NCI-H2171 (cell line): ENCODE measurements at places on chromosomes 3 and 15.
A peak's percentile ranks its signal among the peaks of the same experiment; 100 is the strongest.

DNA sequence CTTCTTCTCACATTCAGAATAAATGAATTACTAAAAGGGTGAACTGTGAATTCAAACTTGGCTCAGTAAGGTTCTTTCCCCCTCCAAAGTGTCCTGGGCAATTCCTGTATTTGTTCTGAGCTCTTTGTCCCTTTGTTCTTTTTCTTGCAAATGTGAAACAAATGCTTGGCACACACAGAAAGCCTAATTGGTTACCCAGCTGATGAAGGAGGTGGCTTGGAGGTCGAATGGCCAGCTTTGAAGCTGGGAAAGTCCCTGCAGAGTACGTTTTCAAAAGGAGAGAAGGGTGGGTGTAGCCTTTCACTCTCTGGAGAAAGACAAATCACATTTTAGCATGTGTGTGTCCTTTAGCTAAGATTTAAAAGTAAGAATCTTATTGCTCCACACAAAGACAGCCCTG is 154.4 kb downstream of the PEX5L start:
- no peak for DNase-seq

- DNase-seq = no peak
Observed at GRCh38 chr3:131238496-131238895, 143.1 kb upstream of the NUDT16 start.

- DNase-seq = no peak
Observed at GRCh38 chr15:91456921-91457320, 356.9 kb downstream of the SV2B start.

GRCh38 chr15:30990446-30991254 is 778 bp downstream of the MTMR10 start:
- no peak for DNase-seq

DNA sequence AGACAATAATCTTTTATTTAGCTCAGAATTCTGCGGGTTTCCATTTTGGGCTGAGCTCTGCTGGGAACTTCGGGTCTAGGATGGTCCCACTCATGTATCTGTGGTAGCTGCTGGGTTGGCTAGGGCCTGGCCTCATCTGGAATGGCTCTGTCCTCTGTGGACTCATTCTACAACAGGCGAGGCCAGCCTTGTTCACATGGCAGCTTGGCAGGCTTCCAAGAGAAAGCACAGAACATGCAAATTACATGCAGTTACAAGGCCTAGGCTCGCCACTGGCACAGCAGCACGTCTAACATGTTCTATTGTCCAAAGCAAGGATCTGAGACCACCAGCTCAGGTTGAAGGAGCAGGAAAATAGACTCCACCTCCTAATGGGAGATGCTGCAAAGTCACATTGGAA is 431.4 kb downstream of the PDCD6IP start:
- peak; percentile 10 for DNase-seq

DNA sequence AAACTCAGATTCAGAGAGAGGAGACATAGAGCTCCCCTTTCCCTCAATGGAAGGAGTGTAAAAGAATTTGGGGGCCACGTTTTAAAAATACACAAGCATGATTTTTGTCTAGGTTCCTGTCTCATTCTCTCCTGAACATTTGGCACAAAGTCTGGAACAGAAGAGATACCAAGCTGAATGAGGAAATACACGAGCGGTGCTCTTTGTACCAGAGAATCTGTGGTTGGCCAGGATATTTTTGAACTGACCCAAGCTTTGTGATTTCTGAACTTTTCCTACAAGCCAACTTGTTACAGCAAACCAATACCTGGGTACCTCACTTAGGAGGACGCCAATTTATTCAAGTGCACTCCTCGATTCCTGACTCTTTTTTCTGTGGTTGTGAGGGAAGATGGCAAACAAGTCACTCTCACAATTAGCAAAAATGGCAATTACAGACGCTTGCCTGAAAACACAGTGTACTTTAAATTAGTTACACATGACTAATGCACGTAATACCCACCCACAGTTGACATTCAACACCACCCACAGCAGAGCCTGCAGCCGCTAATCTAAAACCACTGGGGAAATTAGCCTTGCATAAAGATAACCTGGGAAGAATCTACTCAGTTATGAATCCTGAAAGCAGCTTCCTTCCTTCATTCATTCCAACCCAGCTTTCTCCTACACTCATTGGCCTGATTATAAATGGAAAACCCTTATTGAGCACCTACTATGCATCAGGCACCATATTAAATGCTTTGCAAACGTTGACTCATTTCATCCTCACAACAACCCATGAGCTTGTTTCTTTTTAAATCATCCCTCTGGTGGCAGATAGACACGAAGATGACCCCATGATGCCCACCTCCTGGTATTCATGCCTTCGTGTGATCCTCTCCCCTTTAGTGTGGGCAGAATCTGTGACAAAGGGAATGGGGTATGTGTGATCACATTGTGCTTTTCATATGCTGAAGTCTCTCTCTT is 293.5 kb downstream of the KBTBD8 start:
- no peak for DNase-seq

- peak; percentile 39 for DNase-seq
Observed at GRCh38 chr15:86183596-86184491, 104.2 kb downstream of the AGBL1 start.

- DNase-seq = no peak
Observed at GRCh38 chr3:107458871-107459270, 63.9 kb upstream of the BBX start.

DNA sequence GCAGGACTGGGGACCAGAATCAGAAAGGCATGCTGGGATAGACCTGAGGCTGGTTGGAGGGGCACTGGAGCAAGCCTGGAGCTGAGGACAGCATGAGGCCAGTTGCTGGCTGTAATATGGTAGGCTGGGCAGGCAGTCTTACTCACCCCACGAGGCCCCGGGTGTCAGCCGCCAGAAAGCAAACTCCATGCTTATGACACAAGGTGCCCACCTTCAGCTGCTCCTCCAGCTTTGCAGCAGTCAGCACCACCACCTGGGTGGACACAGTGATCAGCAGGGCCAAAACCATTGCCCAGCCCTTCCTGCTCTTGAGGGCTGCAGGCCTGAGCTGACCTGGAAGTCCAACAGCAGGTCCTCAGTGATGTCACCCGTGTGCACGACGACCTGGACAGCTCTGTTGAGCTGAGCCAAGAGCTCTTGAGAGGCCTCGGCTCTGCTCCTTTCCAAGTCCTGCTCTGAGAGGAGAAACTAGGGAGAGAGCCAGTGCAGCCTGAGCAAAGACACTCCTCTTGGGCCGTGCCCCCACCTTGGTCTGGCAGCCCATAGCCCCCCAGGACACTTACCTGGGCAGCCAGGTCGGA is 747 bp downstream of the UBA7 start:
- DNase-seq = no peak

DNA sequence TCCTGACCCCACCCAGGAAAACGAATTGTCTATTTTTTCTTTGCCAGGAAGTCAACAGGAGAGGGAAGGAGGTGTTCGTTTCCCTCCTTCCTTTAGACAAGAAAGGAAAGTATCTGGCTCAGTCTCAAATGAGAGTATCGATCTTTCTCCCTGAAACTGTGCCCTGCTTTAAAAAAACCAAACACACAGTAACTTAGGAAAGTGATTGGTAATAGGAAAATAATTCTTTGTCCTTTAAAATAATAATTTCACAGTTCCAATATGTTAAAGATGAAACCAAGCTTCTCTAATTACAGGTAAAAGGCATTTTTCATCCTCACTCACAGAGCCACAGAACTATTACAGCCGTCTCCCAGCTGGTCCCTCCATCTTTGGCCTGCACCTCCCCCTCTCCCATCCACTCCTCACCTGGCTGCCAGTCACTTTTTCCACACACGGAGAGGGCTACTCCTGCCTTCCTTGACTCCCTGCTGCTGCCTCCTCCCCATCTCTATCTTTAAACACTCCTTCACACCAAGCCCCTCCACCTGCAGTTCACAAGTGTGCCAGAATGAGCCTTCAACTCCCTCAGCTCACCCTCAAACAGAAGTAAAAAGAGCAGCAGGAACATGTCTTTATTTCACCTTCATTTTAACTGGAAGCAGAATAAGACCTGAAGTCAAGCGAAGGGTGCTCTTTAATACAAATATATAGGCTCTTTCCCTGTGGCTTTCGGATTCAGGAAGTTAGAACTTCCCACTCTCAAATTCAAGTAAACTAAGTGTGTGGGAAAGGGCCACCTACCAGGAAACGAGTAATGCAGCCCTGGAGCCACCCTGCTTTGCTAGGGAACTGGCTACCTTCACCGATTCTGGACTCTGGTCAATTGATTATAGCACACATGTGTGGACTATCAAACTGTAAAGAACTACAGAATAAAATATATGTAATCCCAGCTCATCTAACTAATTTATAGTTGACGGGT is 116.4 kb downstream of the SENP2 start:
- DNase-seq = no peak

GRCh38 chr3:138547342-138547975 is 46.6 kb downstream of the CEP70 start:
- DNase-seq = no peak

DNA sequence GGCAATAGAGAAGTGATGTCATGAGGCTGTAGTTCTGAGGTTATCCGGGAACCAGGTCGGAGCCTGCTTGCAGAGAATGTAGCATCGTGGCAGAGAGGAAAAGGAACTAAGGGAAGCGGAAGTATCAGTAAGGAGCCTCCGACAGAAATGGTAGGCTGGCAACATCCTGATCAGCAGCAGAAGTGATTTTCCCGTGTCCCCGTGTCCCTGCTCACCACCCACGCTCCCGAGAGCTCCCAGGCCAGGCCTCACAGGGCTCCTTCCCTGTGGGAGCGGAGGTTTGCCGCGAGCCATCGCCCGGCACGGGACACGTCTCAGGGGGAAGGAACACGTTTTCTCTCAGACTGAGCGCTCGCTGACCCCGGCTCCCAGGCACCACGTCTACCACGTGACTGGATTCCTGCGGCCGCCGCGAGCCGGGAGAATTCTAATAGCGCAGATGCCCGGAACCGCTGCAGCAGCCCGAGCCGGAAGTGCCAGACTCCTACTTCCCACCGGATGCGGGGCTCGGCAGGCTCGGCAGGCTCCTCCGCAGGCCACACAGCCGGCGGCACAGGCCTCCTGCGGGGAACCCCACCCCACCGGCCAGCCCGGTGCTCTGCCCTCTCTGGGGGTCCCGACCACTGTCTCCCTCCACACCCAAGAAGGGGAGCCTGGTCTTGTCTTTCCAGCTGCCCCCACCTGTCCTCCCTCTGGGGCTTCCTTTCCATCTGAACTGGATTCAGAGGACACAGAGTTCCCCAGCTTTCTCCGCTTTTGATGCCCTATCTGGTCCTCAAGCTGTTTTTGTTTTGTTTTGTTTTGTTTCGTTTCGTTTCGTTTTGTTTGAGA is 99.3 kb downstream of the BDH1 start:
- DNase-seq = no peak

GRCh38 chr3:157906627-157907026 is 199.6 kb downstream of the SHOX2 start:
- no peak for DNase-seq

- DNase-seq = no peak
Observed at GRCh38 chr3:108509871-108510270, 525 bp downstream of the MYH15 start.

DNA sequence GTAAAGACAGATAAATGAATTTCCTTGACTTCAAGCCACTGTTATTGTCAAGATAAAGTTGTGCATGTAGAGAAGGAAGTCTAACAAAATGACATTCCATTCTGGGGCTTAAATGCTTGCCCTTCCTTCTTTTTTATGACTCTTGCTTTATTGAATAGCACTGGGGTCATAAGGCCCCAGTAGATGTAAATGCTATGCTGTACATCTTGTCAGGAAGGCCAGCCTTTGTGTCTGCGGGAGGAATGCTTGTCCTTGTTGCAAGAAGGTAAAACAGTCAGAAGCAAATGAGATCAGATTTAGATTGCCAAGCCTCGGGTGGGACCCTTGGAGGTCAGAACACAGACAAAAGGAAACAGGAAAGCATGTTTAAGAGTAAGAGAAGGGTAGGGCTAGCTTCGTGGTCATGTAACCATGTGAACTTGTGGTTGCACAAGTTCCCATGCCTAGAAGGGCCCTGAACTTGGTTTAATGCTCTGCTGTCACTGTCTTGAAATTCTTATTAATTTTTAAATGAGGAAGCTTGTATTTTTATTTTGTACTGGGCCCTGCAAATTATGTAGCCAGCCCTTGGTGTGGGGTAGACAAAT is 81.5 kb downstream of the PPM1L start:
- no peak for DNase-seq

DNA sequence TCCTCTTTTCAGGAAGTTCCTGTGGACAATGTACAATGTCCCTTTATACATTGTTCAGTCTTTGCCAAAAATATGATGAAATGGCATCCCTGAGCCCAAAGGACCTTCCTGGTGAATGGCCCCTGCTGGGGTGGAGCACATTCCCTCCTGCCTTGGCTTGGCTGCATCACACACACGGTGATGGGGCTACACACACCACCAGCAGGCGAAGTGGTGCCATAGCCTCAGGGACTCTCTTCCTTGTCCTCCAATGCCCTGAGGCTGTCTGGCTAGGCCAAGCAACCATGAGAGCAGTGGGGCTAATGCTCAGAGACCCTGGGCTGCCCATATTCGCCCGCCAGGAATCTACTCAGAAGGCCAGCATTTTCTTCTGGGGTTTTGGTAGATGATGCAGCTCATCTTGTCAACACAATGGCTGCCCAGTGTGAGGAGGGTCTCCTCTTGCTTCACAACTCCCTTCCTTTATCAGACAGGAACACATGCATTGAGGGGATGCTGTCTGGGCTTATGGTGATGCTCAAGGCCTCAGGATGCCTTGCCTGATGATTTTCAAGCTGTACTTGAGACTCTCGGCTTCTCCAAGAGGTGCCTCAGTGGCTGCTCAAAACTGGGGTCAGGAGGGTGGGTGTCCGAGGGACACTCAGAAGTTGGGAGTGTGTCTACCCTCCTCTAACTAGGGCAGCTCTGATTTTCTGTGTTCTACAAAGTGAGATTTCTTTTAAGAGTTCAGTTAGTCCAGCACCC is 40.9 kb upstream of the EPHB1 start:
- DNase-seq = no peak

DNA sequence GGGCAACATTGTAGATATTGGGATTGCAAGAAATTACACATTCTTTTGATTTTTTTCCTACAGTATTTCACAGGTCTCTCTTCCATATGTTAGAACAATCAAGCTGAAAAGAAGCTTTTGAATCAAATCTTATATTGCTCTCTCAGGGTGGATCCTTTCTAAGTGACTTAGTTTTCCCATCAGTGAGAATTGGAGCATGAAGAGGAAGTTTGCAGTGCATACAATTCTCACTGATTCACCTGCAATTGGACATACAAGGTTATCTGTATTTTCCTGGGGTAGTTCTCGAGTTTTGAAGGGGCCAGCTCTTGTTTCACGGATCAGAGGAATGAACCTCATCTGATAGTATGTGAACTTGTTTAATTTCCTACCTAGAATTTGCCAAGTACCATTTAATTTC is 150.8 kb downstream of the PEX5L start:
- DNase-seq = no peak

- DNase-seq = no peak
Observed at GRCh38 chr3:79973482-79973881, 205.7 kb upstream of the ROBO1 start.

GRCh38 chr3:158792709-158793108 is 9.1 kb upstream of the MFSD1 start:
- DNase-seq = no peak

GRCh38 chr3:165920984-165921383 is 83.8 kb upstream of the BCHE start:
- no peak for DNase-seq

GRCh38 chr3:38164643-38164951 is 740 bp upstream of the OXSR1 start:
- no peak for DNase-seq
